SW480 (cell line): ENCODE measurements at places on chromosomes 2 and 18.
A peak's percentile ranks its signal among the peaks of the same experiment; 100 is the strongest.

DNA sequence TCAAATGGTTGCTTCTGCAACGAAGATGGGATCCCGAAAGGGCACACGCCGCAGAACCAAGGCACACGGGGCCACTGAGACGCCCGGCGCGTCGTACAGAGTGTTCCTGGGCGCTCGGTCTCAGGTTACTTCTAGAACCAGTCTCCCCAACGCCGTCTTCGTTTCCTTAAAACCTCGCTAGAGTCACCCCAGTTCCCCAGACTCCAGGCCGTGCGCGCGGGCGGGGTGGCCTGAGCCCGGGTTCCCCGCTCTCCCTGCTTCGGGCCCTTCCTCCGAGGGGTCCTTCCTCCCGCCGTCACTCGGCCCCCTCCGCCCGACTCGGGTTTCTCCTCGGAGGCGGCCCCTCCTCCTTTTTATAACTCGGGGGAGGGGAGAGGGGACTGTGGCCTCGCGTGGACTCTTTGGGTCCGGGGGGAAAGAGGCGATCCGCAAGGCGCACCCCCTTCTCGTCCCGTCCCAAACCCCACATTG, 774 bp upstream of the FZD7 start:
- DNase-seq = peak; percentile 56

GRCh38 chr2:128187032-128187654, 96.1 kb downstream of the UGGT1 start:
- DNase-seq = no peak

DNA sequence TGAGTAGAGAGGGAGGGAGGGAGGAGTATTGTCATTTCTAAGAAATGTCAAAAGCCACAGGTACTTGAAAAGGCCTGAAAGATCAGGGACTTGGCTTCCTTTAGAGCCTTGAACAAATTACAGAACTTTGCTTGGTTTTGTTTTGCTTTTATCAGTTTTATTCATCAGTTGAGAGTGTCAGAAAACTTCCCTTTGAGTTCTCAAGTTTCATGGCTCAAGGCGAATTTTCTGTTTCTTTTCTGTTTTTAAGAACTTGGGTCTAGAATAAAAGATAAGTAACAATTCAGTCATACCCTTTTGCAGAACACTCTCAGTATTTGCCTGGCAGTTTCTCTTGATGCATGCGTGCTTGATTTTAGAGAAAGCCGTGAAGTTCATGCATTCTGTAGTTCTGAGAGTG, 531.9 kb downstream of the PARD3B start:
- no peak for DNase-seq

GRCh38 chr18:48979944-48980890, 29.5 kb upstream of the SMAD7 start:
- DNase-seq = peak; percentile 71

GRCh38 chr2:126877861-126878565, 20.7 kb upstream of the TEX51 start:
- DNase-seq = no peak

DNA sequence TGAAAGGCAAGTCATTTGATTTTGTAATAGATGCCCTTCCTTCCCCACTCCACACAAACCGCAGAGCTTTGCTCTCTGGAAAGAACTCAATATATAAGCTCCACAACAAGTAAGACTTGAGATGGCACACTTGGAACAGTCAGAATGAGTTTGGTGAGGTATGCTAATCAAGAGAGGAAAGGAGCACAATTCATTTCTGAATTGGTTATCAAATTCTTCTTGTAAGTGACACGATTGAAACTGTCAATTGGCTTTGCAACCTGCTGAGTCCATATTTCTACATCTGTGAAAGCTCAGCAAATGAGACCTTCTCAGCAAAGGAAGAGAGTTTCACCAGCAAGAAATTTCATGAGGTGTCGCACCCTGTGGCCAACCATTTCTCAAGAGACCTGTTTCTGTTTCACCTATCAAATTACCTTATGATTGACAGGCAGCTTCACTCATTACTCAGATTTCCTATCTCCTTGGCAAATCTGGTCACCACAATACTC, 19.1 kb downstream of the CTLA4 start:
- no peak for DNase-seq

DNA sequence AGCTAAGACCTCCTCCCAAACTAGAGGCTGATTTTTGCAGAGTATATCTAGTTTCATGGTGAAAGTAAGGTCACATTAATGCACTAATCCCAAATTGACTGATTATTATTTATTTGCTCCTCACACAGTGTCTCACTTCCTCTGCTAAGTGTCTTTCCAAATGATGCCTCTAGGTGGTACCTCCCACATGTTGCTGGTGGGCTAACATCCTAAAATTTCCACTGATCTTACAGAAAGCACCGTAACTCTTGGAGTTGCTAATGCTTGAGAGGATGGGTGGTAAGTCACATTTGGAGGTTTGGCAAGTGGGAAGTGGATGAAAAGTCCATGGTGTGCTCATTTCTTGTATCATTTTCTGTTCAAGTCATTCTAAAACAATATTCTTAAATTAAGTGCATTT, 428.7 kb upstream of the GYPC start:
- DNase-seq = peak; percentile 7

DNA sequence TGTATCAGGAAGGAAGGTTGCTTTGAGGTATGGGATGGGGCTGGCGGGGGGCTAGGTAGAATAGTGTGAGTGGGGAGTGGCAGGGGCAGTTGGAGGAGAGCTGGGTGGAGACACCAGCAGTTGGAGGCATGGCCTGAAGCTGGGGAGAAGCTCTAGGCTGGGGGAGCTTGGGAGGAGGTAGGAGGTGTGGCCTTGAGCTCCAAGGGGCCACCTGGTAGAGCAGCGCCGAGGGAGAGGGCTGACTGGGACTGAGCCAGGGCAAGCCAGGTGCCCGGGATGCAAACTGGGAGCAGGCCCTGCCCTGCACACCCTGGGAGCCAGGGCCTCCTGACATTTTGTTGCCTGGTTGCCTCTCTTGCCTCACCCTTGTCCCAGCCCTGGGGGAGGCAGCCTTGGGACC, 33.1 kb upstream of the PDIA6 start:
- DNase-seq = no peak

- DNase-seq = no peak
Observed at GRCh38 chr2:204129591-204130294, 193.2 kb downstream of the ICOS start.

DNA sequence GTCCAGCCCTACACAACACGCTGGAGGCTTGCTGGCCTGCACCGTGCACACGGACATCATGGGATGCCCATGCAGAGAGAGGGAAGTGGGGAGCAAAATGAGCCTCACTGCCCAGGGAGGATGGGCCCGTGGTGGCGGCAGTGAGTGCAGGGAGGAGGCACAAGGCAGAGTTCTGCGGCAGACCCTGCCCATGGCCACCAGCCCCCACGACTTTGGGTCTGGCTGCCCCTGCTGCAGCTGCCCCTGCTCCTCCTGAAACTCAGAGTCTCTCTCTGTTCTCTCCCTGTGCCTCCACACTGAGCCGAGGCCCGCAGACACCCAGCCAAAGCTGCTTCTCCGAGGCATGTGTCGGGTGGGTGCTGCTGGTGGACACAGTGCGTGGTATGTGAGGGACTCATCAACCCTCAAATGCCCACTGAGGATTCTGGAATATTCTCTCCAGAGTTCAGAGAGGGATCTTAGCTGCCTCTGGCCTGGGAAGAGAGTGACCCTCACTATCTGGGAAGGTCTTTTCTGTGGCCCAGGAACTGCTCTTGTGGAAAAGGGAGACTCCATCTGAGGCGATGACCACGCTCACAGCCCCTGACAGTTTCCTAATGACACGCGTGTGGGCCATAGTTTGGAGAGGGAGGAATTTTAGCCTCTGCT, 45.1 kb upstream of the HPCAL1 start:
- DNase-seq = no peak

GRCh38 chr2:131148426-131148825, 43.3 kb downstream of the PLEKHB2 start:
- no peak for DNase-seq

DNA sequence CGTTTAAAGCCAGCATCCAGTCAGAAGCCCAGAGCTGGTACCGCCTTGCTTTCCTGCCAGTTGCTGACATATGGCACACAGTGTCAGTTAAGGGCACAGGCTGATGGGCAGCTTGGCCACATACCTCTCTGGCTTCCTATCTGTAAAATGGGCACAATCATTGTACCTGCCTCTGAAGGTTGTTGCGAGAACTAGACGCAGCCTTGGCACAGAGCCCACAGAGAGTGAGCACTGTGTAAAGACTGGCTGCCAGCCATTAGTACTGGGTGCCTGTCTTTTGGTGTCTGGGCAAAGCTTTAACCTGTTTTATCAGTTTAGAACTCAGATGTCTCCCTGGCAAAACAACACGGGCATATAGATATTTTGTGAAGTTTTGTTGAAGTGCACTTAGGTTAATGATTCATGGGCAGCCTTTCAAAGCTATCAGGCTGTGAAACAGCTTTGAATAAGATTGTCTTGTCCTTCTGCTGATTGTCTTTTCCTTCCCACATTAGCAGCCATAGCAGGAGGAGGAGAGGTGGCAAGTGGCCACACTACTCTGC, 269.5 kb downstream of the NEDD4L start:
- no peak for DNase-seq

DNA sequence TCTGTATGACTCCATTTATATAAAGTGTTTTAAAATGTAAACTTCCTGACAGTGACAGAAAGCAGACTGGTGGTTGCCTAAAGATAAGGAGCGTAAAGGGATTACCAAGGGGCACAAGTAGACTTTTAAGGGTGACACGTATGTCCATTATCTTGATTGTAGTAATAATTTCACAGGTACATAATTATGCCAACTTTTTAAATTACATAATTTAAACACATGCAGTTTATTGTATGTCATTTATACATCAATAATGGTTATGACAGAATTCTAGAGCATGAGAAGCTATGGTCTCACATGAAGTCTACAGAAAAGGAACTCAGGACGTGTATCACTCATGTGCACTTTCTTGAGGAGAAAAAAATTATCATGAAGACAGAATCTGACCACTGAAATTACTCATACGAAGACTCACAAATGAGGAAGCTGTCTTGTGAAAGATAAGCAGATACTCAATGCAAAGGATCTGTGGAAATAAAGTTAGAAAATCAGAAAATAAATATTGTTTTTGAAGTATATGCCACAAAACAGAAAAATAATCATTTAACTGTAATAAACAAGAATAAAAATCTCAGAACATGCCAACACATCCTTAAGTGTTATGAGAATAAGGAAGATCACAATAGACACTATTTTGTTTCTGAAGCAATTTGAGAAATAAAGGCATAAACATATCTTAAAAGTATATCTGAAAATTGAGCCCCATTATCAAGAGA, 84.4 kb downstream of the TMEM131 start:
- no peak for DNase-seq

GRCh38 chr2:15736396-15737180, 144.9 kb downstream of the DDX1 start:
- DNase-seq = no peak

DNA sequence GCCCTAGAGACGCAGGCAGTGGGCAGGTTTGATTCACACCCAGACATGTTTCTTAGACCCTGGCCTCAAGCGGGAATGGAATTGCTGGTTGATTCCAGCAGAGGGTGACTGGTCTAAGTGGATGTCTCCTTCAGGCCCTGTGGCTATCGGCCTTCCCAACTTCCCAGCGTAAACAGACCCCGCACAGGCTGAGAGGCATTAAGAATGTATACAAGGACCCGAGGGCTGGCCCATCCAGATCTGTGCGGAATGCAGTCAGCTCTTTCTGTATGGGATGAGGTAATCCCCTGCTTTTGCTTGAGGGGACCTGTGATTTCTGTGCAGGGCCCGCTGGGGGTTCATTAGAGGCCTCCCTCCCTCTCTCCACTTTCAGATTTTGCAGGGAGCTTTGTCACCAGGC, 6.5 kb downstream of the ACKR3 start:
- no peak for DNase-seq

GRCh38 chr2:125870264-125870663, 785.7 kb upstream of the GYPC start:
- DNase-seq = no peak
